Ovary (tissue), 10 donors: ENCODE measurements at places on chromosomes 13 and 19. TPM values are rescaled to one million over a fixed set of nuclear protein-coding genes. Genes with fewer than 3 reads are reported as not detected.

The MYPOP gene
- 7.0 TPM for total RNA-seq

GRCh38 chr19:33375156-33375836 lies 1.8 kb downstream of the CEBPG start:
- H3K4me3 ChIP-seq = peak overlapping the region; percentile 79
- H3K36me3 ChIP-seq = no peaks in the 10 kb centered on the region
- H3K27ac ChIP-seq = no peak overlapping the region
- no peaks in the 10 kb centered on the region for H3K27me3 ChIP-seq
- no peak for DNase-seq

The SIGLEC9 gene
- 7.8 TPM for total RNA-seq

DNA sequence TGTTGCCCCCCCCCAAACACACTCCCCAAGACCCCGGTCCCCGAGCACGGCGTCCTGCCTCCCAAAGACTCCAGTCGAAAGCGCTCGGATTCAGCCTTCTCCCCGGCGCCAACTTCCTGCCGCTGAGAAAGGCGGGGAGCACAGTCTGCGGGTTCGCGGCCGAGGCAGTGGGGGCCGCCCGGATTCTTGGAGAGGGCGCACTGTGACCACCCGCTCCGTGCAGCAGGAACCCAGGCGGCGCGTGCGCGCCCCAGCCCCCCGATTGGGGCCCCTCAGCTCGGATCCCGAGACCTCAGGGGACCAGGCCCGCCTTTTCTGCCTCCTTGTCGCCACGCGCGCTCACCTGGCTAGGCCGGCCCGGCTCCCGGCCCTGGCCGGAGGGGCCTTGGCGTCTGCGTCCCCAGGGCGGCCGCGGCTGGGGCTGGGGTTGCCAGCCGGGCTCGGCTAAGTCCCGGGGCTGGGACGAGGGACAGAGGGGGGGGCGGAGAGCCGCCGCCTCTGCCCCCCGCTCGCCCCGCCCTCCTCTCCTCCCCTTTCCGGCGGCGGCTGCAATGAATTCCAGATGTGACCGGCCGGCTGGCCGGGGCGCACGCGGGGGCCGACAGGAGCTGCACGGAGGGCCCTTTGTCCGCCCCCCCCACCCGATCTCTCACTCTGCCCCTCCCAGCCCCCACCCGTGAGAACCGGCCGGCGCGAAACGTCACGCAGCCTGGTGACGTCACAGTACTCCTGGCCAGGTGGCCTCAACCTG lies at the start of gene S1PR2:
Gene S1PR2 (minus strand): TSS at position 471 of the 751 bp plus-strand sequence. CDS start 6,426 bp downstream, outside the sequence.
- peak within 1 kb of the TSS; percentile 57 for H3K4me3 ChIP-seq
- no peaks in the 10 kb centered on the region for H3K27me3 ChIP-seq
- H3K36me3 ChIP-seq = no peaks in the 10 kb centered on the region

GRCh38 chr13:46197299-46198048 lies 14.3 kb upstream of the LRRC63 start:
- no peaks in the 10 kb centered on the region for H3K4me1 ChIP-seq
- no peak for DNase-seq
- no peaks in the 10 kb centered on the region for H3K27me3 ChIP-seq
- no peak overlapping the region for H3K27ac ChIP-seq
- H3K4me3 ChIP-seq = no peak overlapping the region

The IRGC gene
- total RNA-seq = not detected

DNA sequence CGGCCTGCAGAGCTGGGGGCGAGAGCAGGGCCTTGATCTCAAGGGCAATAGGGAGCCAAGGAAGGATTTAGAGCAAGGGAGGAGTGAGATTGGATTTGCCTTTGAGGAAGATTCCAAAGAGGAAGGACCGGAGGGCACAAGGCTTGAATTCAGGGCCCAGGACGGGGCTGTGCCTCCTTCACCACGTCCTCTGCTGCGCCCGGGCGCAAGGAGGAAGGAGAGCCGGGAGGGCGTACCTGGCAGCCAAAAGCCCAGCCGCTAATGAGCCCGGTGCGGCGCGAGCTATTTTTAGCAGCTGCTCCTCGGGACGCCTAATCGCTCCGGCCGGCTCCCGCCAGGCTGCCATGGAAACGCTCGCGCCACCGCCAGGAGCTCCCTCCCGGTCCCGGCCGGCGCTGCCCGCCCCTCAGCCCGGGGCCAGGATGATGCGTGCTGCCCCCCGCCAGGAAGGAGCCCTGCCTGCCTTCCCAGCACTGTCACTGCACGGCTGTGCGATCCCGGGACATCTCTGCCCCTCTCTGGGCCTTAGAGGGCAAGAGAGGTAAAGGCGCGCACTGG lies 31.3 kb downstream of the TINCR start:
- peak; percentile 24 for DNase-seq
- H3K36me3 ChIP-seq = no peaks in the 10 kb centered on the region
- H3K27ac ChIP-seq = no peak overlapping the region
- H3K4me1 ChIP-seq = peaks cover 2% of the 10 kb centered on the region
- no peak overlapping the region for H3K4me3 ChIP-seq

The OR7D2 gene
- total RNA-seq = not detected

DNA sequence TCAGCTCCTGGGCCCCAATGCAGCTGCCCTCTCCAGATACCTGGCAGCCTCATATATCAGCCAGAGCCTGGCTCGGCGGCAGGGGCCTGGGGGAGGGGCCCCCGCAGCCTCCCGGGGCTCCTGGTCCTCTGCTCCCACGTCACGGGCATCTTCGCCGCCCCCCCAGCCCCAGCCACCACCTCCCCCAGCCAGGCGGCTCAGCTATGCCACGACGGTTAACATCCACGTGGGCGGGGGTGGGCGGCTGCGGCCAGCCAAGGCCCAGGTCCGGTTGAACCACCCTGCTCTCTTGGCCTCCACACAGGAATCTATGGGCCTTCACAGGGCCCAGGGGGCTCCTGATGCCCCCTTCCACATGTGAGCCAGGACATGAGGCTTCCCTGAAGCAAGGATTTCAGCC lies 10.8 kb downstream of the RPS16 start:
- no peaks in the 10 kb centered on the region for H3K27me3 ChIP-seq
- H3K4me1 ChIP-seq = peaks cover 8% of the 10 kb centered on the region
- H3K4me3 ChIP-seq = no peak overlapping the region
- no peak overlapping the region for H3K27ac ChIP-seq

GRCh38 chr19:6458695-6459261 lies 814 bp downstream of the SLC25A23 start:
- H3K27ac ChIP-seq = peak overlapping the region; percentile 28
- H3K4me3 ChIP-seq = peak overlapping the region; percentile 76
- no peaks in the 10 kb centered on the region for H3K36me3 ChIP-seq
- H3K27me3 ChIP-seq = no peaks in the 10 kb centered on the region

The CFD gene
- 61.8 TPM for total RNA-seq

The TMEM272 gene
- 0.11 TPM for total RNA-seq

GRCh38 chr13:45833242-45833641 lies 18.3 kb downstream of the SIAH3 start:
- H3K27me3 ChIP-seq = no peaks in the 10 kb centered on the region
- no peaks in the 10 kb centered on the region for H3K36me3 ChIP-seq
- DNase-seq = no peak

The KCNN4 gene
- 9.1 TPM for total RNA-seq

The ZNF429 gene
- total RNA-seq = 12.3 TPM

GRCh38 chr19:8697671-8698432 lies 743 bp downstream of the ACTL9 start:
- no peaks in the 10 kb centered on the region for H3K4me1 ChIP-seq
- no peaks in the 10 kb centered on the region for H3K36me3 ChIP-seq
- no peaks in the 10 kb centered on the region for H3K27me3 ChIP-seq
- no peak overlapping the region for H3K27ac ChIP-seq

The GRWD1 gene
- 16.5 TPM for total RNA-seq

GRCh38 chr19:8161135-8161646 lies 11.8 kb upstream of the FBN3 start:
- H3K36me3 ChIP-seq = no peaks in the 10 kb centered on the region
- no peak overlapping the region for H3K27ac ChIP-seq
- DNase-seq = no peak
- no peaks in the 10 kb centered on the region for H3K4me1 ChIP-seq
- H3K27me3 ChIP-seq = no peaks in the 10 kb centered on the region

The NPAS1 gene
- total RNA-seq = 0.15 TPM

The COL5A3 gene
- 9.0 TPM for total RNA-seq

GRCh38 chr13:26977541-26977940 lies 194.1 kb downstream of the USP12 start:
- H3K27me3 ChIP-seq = no peaks in the 10 kb centered on the region
- no peak overlapping the region for H3K4me3 ChIP-seq
- DNase-seq = no peak
- H3K36me3 ChIP-seq = no peaks in the 10 kb centered on the region
- H3K4me1 ChIP-seq = peaks cover 11% of the 10 kb centered on the region
- no peak overlapping the region for H3K27ac ChIP-seq

DNA sequence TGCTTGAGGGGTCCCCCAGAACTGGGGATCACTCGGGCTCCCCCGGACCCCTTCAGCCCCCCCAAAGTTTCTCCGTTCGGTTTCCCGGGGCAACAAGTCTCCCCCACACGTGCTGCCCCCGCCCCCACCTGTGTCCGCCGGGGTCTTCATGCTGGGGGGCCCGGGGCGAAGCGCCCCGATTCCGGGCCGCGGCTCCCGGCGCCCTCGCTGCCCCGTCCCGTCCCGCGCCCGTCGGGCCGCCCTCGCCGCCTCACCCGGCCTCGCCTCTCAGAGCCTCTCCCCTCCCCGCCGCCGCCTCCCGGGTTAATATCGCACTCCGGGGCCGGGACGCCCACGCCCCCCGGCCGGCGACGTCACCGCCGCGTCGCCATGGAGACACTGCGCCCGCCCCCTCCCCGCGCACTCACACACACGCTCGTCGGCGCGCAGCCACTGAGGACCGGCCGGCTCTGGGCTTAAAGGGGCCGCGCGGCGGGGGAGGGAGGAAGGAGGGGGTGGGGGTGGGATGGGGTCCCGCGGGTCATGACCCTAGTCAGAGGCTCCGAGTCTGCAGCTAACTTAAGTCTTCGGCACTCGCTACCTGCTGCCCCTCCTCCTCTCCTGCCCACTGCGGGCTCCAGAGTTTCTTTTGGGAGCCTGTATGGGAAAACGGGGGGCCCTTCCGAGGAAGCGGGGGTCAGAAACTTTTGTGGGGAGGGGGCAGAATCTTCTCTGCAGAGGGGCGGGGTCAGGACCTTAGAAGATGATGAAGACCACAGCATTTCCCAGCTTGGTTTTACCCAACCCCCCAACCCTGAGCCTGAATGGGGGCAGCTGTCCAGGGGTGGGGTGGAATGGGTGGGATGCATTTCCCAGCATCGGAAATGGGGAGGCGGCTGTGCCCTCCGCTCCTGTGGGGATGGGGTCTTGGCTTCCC lies at the start of gene ERF:
Gene ERF (minus strand): TSS at position 279 of the 916 bp plus-strand sequence. CDS start 129 bp downstream, at position 150.
- H3K4me3 ChIP-seq = peak within 1 kb of the TSS; percentile 73
- peak within 1 kb of the TSS; percentile 99 for H3K27ac ChIP-seq
- peak; percentile 93 for DNase-seq
